ENCODE measurements at places on chromosomes 7 and 10. TPM values are rescaled to one million over a fixed set of nuclear protein-coding genes. Genes with fewer than 3 reads are reported as not detected.

The SH2D4B gene
- polyA plus RNA-seq = 0.06 TPM

The ZNF32 gene
- polyA plus RNA-seq = 31.2 TPM

The MIOS gene
- 15.6 TPM for polyA plus RNA-seq

The COL17A1 gene
- polyA plus RNA-seq = 18.7 TPM

The GIMAP5 gene
- polyA plus RNA-seq = 9.6 TPM

The TWIST1 gene
- 1.0 TPM for polyA plus RNA-seq

The OR2A1 gene
- polyA plus RNA-seq = not detected

The STOX1 gene
- polyA plus RNA-seq = 0.99 TPM

The ODAD2 gene
- not detected for polyA plus RNA-seq

The PRKG1 gene
- 4.0 TPM for polyA plus RNA-seq

The NUPR2 gene
- polyA plus RNA-seq = 2.9 TPM

The FAM131B gene
- 2.0 TPM for polyA plus RNA-seq

The CFAP46 gene
- polyA plus RNA-seq = not detected

The WDFY4 gene
- polyA plus RNA-seq = 0.60 TPM

The LIPF gene
- 4.6 TPM for polyA plus RNA-seq

The FAM13C gene
- polyA plus RNA-seq = 0.92 TPM

The CYP26C1 gene
- polyA plus RNA-seq = 0.03 TPM

The CYP2C19 gene
- 0.19 TPM for polyA plus RNA-seq

The ZNF503 gene
- polyA plus RNA-seq = 6.3 TPM

The PAX2 gene
- not detected for polyA plus RNA-seq

The GRID2IP gene
- 0.39 TPM for polyA plus RNA-seq

The CCDC3 gene
- 0.46 TPM for polyA plus RNA-seq

The RET gene
- polyA plus RNA-seq = 3.4 TPM

The SPDYE9 gene
- not detected for polyA plus RNA-seq

The CLCN1 gene
- 0.15 TPM for polyA plus RNA-seq

The OR2A12 gene
- polyA plus RNA-seq = not detected

The WIPF3 gene
- 0.71 TPM for polyA plus RNA-seq

The CALHM3 gene
- polyA plus RNA-seq = not detected

The C10orf95 gene
- polyA plus RNA-seq = 2.4 TPM

The STRIP2 gene
- polyA plus RNA-seq = not detected

The SPDYE16 gene
- polyA plus RNA-seq = 0.06 TPM

The ABHD11 gene
- 79.3 TPM for polyA plus RNA-seq

The NPFFR1 gene
- 0.44 TPM for polyA plus RNA-seq

The GNG11 gene
- 8.1 TPM for polyA plus RNA-seq

The UCMA gene
- polyA plus RNA-seq = not detected

The PHYHIPL gene
- 0.67 TPM for polyA plus RNA-seq

The NUB1 gene
- 50.1 TPM for polyA plus RNA-seq

The EBLN1 gene
- not detected for polyA plus RNA-seq
